ENCODE measurements at places on chromosomes 12 and 14.

DNA sequence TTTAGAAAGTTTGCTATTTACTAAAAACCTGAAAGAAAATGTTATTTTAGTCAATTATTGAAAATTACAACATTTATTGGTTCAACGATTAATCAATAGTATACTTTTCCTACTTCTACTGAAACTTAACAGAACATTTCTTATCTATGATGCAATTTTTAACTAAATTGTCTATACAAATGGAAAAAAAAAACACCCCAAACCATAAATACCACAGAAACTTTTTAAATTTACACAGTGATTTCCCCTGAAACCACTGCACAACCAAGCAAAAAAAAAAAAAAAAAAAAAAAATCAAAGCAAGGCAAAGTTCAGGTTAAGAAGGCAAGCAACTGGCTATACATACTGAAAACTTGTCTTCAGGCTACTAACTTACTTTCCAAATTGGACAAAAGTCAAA, 71.9 kb upstream of the POC1B start:
- no peak for DNase-seq

DNA sequence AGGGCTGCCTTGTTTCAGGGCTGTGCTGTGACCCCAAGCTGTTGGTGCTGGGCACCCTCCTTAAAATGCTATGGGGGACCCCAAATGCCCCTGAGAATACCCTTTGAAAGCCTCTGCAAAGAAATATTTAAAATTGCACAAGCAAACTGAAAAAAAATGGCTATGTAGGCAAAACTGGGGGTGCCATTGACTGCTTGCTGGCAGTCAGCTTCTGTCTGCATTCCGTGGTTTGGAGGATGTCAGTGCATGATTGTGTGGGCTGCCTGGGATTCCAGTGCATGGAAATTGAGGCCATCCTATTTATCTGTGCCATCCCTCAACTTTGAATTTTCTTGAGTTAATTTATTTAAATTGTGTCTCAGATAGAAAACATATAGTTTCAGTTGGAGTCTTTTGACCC, 113.7 kb upstream of the RTL1 start:
- no peak for DNase-seq

DNA sequence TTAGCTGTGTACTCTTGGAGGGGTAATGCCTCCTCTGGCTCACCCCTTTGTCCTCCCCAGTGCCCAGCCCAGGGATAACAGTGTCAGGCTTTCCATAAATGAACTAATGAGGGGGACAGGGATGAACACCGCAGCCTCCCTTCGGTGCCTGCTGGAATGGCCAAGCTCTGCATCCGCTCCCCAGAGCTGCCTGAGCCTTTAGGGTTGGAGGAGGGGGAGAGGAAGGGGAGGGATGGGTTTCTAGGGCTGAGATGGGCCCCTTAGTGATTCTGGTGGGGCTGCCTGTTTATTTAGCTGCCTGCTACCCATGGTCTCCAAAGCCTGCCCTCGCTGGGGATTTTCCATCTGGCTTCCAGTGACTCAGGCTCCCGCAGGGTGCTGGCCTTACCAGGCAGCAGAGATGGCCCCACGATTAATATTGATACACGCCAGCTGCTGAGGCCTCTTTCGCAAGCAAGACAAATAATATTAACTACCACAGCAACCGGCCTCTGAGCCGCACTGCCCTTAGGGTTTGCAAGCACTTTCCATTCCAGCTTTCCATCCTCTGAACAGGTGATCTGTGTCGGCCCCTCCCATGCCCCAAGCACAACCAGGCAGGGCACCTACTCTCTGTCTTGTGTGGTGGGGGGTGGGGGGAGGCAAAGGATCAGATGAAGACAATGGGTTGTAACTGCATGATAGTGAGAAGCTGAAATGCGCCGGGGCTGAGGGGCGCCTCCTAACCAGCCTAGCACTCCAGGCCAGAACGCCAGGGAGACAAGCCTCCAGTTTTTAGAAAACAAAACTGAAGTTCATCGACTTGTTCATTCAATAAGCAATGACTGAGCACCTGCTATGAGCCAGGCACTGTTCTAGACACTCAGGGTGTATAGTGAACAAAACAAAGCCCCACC, 56.7 kb downstream of the C14orf132 start:
- peak; percentile 52 for DNase-seq

DNA sequence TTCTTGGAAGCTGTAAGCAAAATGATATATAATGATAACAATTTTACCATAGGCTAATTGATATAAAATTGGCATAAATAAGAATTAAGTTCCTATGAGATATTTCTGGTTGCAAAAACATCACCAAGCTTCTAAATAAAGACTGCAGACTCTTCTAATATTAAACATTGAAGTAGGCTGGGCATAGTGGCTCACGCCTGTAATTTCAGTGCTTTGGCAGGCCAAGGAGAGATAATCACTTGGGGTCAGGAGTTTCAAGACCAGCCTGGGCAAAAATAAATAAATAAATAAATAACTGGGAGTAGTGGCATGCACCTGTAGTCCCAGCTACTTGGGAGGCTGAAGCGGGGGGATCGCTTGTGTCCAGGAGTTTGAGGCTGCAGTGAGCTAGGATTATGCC, 71.8 kb downstream of the NPAS3 start:
- no peak for DNase-seq

GRCh38 chr12:28367993-28368392, 177.7 kb downstream of the CCDC91 start:
- DNase-seq, result no peak

DNA sequence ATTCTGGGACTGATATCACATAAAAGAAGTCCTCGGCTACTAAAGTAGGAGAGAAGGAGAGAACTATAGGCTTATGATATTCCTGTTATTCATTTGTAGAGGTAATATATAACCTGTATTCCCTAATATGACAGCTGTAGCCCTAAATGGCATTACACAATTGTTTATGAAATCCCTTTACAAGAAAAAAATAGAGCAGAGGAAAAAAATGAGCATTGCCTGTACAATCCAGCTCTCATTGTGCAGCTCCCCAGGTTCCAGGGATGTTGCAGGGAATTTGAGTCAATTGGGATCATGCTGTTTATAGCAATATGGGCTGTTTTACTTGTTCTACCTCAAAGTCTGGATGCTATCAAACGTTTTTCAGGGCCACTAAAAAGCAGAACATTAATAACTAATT, 173.1 kb downstream of the APAF1 start:
- no peak for DNase-seq

- no peak for DNase-seq
Observed at GRCh38 chr14:32217301-32217700, 14.2 kb upstream of the RNU6-8 start.

DNA sequence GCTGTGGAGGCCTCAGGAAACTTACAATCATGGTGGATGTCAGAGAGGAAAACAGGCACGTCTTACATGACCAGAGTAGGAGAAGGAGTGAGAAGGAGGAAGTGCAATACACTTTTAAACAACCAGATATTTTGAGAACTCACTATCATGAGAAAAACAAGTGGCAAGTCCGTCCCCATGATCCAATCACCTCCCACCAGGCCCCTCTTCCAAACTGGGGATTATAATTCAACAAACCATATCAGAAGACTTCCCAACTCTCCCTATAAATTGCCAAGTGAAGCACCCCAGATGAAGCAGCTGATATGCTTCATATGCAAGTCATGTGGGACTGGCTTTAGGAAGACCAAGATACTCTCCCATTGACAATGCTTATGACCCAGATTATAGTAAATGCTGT, 11.6 kb upstream of the ACSM4 start:
- no peak for DNase-seq

DNA sequence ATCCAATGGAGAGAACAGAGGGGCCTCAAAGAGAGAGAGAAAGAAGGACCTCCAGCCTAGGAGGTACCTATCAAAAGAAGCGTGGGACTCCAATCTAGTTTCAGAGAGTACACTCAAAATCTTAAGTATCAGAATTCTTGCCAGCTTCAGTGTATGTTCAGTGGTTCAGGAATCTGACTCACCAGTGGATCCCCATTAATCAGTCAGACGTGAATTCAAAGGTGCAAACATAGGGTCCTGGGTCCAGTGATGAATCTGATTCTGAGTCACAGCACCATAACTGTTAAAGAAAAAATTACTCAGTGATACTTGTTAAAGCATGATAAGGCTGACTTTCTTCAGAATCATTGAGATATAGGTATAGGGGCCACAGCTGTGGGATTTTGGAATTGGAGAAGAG, 33.2 kb downstream of the ETNK1 start:
- no peak for DNase-seq

- no peak for DNase-seq
Observed at GRCh38 chr12:118611295-118611694, 234.9 kb downstream of the SUDS3 start.

GRCh38 chr12:115257791-115258190, 573.8 kb upstream of the TBX3 start:
- DNase-seq, result no peak

DNA sequence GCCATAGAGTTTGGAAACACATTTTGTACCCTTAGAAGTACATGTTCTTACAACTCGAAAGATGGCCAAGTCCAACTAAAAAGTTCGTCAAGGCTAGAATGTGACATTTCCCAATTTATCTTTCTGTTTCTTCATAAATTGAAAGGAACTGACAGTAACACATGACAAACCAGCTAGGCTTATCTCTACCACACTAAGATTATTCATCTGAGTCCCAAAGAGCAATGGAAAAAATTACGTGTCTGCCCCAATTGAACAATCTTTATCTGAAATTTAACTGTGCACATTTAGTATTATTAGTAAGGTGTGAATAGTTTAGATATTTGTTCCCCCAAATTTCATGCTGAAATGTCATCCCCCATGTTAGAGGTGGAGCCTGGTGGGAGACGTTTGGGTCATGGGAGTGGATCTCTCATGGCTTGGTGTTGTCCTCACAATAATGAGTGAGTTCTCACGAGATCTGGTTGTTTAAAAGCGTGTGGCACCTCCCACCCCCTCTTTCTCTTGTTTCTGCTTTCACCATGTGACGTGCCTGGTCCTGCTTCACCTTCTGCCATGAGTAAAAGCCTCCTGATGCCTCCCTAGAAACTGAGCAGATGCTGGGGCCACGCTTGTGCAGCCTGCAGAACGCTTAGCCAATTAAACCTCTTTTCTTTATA, 13.3 kb downstream of the CPM start:
- no peak for DNase-seq

DNA sequence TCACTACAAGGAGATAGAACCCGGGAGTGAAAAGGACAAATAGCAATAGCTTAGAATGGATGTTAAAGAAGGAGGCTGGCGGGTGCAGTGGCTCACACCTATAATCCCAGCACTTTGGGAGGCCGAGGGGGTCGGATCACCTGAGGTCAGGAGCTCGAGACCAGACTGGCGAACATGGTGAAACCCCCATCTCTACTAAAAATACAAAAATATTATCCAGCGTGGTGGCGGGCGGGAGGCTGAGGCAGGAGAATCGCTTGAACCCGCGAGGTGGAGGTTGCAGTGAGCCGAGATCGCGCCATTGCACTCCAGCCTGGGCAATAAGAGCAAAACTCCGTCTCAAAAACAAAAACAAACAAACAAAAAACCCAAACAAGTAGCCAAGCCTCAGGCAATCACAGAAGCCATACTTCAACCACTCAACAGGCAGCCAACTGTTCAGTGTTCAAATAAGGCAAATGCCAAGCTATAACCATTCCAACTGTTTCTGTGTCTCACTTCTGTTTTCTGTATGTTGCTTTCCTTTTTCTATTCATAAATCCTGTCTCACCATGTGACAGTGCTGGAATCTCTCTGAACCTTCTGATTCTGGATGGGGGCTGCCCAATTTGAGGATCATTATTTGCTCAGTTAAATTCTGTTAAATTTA, 3.9 kb upstream of the SPTLC2 start:
- DNase-seq, result no peak

- no peak for DNase-seq
Observed at GRCh38 chr12:55737581-55738122, 5.3 kb upstream of the GDF11 start.

- DNase-seq, result no peak
Observed at GRCh38 chr14:54730156-54730961, 163.4 kb downstream of the SAMD4A start.

DNA sequence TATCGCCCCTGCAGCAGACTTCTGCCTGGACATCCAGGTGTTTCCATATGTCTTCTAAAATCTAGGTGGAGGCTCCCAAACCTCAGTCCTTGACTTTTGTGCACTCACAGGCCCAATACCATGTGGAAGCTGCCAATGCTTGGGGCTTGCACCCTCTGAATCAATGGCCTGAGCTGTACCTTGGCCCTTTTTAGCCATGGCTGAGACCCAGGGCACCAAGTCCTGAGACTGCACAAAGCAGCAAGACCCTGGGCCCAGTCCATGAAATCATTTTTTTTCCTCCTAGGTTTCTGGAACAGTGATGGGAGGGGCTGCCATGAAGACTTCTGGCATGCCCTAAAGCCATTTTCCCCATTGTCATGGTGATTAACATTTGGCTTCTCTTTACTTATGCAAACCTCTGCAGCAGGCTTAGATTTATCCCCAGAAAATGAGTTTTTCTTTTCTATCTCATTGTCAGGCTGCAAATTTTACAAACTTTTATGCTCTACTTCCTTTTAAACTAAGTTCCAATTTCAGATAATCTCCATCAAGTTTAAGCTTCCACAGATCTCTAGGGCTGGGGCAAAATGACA, 1445.8 kb upstream of the FLRT2 start:
- DNase-seq, result no peak

DNA sequence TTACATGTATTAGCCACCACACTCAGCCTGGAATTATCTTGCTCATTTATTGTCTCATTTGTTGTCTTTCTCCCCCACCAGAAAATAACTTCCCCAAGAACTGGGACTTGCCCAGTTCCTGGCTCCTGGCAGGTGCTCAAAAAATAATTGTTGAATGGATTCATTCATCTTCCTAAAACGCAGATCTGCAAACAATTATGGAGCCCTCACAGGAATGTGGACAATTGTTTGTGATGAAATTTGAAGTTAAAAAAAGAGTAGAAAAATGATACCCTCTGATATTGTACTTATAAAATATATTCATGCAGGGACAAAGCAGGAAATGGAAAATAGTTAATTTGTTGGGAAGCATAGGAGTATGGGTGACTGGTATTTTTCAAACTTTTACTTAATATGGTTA, 60.7 kb upstream of the MAP1LC3B2 start:
- DNase-seq, result no peak

DNA sequence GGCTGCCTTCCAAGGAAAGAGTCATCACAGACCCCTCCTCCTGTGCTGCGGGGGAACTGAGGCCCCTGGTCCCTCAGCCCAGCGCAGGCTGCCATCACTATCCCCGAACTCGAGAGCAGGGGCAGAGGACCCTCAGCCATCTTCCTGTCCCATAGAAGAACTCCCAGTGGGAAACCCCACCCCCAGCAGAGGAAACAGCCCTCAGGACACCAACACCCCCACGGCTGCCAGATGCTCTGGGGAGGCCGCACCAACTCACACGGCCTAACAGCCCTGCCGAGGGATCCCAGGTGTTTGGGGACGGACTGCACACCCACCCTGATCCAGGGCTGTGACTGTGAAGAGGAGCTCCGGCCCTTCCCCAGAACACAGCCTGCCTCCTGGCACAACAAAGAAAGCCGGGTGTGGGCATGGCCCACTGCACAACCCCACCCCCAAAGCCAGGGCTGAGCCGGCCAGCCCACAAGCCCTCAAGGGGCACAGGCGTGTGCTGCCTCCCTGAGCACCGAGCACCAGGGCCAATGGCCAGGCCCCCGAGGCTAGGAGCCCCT, 16.3 kb upstream of the C14orf180 start:
- no peak for DNase-seq
